ENCODE measurements at places on chromosomes 2 and 18.

GRCh38 chr2:20994130-20994529 is 49.7 kb downstream of the APOB start:
- DNase-seq = no peak

DNA sequence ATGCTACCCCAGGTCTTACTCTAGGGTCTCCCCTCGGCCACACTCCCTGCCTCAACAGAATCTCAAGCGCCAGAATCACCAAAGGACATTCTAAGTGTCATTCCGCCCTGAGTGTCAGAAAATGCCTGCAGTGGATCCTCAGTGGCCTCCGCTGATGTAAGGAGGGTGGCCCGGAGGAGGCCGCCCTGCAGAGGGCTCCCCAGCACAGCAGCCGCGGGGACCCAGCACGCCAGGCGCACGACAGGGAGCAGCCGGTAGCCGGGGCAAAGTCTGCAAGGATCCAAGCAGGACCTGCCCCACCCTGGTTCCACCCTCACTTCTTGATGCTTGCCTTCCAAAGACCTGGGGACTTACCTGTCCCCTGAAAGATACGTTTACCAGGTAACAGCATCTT is 54.2 kb upstream of the ID2 start:
- DNase-seq = no peak

GRCh38 chr18:59957957-59958356 is 58.2 kb downstream of the PMAIP1 start:
- DNase-seq = peak; percentile 95

DNA sequence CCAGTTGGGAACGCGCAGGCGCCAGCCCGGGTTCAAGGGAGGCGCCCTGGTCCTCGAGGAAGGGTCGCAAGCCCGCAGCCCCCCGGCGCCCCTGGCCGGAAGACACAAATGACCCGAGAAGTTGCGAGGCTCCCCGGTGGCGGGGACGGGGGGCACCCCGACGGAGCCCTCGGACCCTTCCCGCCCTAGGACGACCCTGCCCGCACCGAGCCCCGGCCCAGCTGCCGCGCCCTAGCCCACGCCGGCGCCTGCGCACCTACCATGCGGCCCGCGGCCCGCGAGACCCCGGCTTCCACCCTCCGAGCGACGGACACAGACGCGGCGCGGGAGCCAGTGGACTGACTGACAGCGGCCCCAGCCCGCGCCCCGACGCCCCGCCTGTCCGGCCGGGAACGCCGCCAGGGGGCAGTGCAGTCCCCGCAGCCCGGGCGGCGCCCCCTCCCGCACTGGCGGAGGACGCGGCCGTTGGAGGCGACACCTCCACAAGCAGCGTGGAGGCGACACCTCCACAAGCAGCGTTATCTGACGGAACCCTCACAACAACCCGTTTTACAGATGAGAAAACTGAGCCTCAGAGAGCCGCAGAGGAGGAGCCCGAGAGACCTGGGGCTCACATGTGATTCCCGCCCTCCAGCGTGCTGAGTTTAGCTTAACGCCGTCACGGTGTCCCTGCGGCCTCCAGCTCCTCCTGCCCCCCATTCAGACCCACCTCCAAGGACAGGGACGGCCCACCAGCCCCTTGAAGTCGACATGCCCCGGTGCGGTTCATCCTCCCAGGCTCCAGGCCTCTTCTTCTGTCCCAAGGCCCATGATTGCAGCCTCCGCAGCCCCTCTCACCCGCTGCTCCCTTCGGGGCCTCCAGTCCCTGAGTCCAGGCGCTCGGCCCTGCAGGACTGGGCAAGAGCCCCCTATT is at the start of gene NMUR1:
Gene NMUR1, minus strand, starts transcription at position 347 of the 913 bp plus-strand sequence. Its CDS starts 84 bp downstream, at position 263.
- DNase-seq = no peak

DNA sequence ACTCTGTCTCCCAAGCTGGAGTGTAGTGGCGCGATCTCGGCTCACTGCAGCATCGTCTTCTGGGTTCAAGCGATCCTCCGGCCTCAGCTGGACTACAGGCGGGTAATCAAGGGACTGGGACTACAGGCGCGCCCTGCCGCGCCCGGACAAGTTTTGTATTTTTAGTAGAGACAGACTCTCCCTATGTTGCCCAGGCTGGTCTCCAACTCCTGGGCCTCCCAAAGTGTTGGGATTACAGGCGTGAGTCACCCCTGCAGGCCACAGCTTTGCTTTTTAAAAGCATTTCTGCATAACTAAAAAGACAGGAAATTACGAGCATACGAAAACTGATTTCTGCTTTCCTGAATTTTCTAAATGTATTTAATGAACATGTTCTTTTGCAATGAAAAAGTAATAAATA is 916 bp upstream of the OSBPL1A start:
- DNase-seq = no peak

DNA sequence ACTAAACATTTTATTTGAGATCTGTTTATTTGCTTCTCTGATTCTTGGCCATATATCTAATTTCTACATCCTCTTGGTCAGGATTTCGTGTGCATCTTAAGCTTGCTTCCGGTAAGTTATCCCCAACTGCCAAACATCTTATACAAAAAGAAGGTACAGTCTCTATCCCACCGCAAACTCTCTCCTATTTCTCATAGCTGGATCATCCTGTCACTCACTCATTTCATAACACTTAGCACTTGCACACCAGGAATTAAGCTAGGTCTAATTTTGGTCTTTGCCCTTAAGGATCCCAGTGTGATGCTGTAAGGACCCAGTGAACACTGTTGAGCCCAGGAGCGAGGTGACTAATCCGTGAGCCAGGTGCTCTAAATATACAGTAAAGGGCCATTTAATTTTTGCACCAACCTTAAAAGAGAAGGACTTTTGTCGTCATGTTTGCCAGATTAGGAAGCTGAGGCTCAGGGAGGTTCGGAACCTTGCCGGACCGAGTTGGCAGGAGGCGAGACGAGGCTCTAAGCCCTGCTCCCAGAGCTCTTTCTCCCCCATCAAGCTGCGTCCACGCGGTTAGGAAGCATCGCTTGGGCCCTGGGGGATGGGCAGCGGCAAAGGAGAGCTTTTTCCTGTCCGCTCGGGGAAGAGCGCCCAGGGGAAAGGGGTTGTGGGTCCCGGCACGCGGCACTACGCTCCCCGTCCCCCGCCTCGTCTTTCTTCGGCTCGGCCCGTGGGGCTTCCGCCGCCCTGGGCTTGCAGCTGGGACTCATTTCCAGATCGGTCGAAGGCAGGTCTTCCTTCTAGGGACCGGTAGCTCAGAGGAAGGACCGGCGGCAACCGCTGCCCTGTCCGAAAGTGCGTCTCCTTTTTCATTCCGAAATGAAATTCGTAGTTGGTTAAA is 4.1 kb upstream of the ITPRIPL1 start:
- DNase-seq = peak; percentile 51

GRCh38 chr2:11583840-11584524 is 50.1 kb downstream of the GREB1 start:
- peak; percentile 36 for DNase-seq
